Activated CD4-positive, alpha-beta memory T cell treated with anti-CD3 and anti-CD28 coated beads, Interleukin-2, amount 10 ng/mL, durations not matched to agents 7 days and 5 days (primary cell): ENCODE measurements at places on chromosomes 2 and 18. TPM values are rescaled to one million over a fixed set of nuclear protein-coding genes. Genes with fewer than 3 reads are reported as not detected.

DNA sequence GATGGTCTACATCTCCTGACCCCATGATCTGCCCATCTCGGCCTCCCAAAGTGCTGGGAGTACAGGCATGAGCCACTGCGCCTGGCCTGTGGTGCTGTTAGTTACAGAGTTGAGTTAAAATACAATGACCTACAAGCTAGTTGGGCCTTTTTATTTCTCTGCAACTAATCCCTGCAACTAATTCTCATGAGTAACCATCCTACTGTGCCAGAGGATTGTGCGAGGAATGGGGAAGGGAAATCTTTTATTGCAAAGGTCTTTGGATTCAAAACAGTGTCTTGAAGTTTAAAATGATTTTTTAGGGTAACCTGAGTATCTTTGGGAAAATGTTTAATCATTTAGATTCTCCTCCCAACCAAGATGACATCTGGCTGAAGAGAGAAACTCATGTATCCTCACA is 88.8 kb upstream of the RMDN2 start:
- peaks cover 26% of the 10 kb centered on the region for H3K4me1 ChIP-seq
- peaks cover 1% of the 10 kb centered on the region for H3K27me3 ChIP-seq
- H3K36me3 ChIP-seq: no peaks in the 10 kb centered on the region
- no peak overlapping the region for H3K4me3 ChIP-seq
- no peak for DNase-seq

GRCh38 chr2:118470297-118470696 is 377.2 kb downstream of the EN1 start:
- H3K4me1 ChIP-seq: no peaks in the 10 kb centered on the region
- no peak overlapping the region for H3K27ac ChIP-seq
- H3K27me3 ChIP-seq: no peaks in the 10 kb centered on the region
- H3K4me3 ChIP-seq: no peak overlapping the region
- DNase-seq: no peak
- H3K36me3 ChIP-seq: no peaks in the 10 kb centered on the region

GRCh38 chr2:74436111-74436805 is 5.5 kb downstream of the RTKN start:
- peaks cover 5% of the 10 kb centered on the region for H3K4me1 ChIP-seq
- H3K27ac ChIP-seq: no peak overlapping the region
- no peak overlapping the region for H3K4me3 ChIP-seq
- DNase-seq: no peak
- H3K36me3 ChIP-seq: no peaks in the 10 kb centered on the region
- H3K27me3 ChIP-seq: peaks cover 28% of the 10 kb centered on the region

DNA sequence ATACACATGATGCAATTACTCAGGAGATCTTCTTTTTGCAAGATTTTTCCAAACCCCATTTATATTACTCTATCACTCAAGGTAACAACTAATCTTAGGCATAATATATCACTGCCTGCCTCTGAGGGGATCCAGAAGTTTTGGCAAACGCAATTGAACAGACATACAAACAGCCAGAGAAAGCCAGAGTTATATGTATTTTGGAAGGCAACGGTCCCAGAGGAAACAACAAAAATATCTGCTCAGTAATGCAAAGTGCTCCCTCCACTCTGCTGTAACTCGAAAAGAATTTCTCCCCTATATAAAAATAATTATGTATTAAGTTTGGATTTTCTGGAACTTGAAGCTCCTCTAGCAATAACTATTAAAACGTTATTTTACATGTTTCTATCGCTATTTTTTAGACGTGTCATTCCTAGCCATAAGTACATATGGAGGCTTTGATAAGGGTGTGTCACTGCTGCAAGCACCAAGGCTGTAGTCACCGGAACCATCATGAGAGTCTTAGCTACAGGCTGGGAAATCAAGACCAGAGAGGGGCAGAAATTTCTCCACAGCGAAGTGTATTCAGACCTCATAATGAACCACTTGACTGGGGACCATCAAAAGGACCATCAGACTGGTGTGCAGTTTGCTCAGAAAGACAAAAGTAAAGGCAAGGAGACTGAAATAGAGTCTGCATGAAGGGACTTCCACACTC is 3.7 kb upstream of the GKN1 start:
- peaks cover 31% of the 10 kb centered on the region for H3K27me3 ChIP-seq
- H3K27ac ChIP-seq: no peak overlapping the region
- no peaks in the 10 kb centered on the region for H3K4me1 ChIP-seq
- no peak overlapping the region for H3K4me3 ChIP-seq
- DNase-seq: no peak

DNA sequence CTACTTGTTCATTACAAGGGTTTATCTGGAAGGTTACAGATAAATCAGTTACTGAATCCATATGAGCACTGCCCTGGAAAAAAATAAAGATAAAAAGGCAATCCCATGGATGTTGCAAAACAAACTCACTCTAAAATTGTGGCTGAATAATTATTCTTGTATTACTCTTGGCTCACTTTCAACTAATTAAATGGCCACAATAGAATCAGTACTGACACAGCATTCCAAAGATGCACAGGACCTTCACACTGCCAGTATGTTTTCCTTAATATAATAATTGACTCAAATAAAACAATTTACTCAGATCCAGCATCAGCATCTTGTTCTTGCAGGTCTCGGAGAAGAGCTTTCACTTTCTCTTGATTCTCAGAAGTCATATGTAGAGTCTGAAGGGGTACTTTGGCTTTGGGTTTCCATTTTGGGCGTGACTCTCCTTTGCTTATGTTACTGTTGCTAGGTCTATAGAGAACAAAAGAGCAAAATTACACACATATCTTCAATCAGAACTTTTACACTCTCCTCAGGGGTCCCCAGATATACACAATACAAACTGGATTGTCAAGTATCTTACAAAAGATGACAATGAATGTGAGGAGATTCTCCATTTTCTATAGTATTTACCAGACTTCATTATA is 12.6 kb downstream of the DHX57 start:
- H3K4me1 ChIP-seq: peaks cover 14% of the 10 kb centered on the region
- DNase-seq: no peak
- no peak overlapping the region for H3K4me3 ChIP-seq

COL4A4 gene
- total RNA-seq: 0.10 TPM

PROC gene
- total RNA-seq: not detected

NCKAP5 gene
- total RNA-seq: not detected
